ENCODE measurements at places on chromosomes 16 and 17.

GRCh38 chr16:35908942-35909341 is 2449.5 kb downstream of the TP53TG3F start:
- no peak for DNase-seq

- DNase-seq, result peak; percentile 18
Observed at GRCh38 chr16:59611556-59611955, 877.4 kb upstream of the GOT2 start.

GRCh38 chr17:78381601-78382232 is 3.3 kb downstream of the PGS1 start:
- peak; percentile 69 for DNase-seq

- peak; percentile 9 for DNase-seq
Observed at GRCh38 chr17:5629128-5629527, 44.8 kb upstream of the NLRP1 start.

DNA sequence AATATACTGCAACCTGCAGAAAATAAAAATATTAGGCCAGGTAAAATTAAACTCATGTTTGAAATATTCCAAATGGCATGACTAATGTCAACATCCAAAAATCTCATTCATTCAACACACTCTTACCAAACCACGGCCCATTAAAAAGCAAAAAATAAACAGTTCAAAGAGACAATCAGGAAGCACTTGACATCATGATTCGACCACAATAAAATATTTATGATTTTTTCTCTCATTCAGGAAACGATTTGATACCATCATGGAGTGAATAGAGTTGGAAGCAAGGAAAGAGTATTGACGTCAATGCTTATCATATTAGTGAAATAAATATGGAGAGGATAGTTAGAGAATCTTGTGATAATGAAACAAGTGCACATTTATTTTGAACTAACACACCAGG is 354.1 kb downstream of the KCNJ2 start:
- no peak for DNase-seq

DNA sequence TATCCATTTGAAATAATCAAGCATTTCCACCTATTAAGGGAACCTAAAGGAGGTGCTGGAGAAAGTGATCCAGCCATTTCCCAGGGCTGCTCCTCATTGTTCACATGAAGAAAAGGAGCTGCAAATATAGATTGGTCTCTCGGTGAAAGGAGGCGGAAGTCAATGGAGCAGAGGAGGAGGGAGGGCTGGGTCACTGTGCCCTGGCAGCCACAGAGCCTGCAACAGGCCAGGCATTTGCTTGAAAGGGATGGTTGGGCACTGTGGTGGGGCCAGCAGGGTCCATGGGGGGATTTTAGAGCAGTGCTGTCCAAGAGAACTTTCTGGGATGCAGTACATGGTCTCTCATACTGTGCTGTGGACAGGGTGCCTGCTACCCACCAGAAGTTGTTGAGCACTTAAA is 173.2 kb downstream of the CYLD start:
- no peak for DNase-seq

DNA sequence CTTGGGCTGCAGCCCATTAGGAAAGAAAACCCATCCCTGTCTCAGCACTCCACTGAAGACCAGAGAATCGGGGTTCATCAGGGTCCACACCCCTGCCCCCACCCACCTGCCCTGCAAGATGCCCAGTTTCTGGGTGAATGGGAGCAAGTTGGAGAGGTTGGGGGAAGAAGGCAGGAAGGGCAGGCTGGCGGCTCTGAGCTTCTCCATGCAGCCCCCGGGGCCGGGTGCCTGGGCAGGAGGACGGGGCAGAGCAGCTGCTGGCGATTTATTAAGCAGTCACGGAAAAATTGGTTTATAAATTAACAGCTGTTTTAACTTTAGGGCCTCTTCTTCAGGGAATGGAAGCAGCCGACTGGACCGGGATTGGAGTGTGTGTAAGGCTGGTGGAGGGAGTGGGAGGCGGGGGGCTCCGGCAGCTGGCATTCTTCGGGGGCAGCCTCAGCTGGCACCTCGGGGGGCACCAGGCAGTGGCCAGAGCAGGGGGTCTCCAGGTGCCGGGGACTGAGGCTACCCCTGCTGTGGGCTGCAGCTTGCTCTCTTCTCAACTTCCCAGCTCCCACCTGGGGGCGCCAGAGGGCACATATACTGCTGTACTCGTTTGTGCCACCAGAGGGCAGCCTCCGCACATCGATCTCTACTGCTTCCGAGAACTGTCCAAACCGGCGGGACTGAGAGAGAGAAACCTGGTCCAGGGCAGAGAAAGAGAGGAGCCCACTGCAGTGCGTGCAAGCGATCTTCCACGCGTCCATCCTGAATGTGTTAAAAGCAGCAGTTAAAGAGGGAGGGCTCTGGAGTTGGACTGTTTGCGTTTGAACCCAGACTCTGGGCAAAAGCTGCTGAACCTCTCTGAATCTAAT is 5.0 kb upstream of the PPP1R1B start:
- peak; percentile 85 for DNase-seq

DNA sequence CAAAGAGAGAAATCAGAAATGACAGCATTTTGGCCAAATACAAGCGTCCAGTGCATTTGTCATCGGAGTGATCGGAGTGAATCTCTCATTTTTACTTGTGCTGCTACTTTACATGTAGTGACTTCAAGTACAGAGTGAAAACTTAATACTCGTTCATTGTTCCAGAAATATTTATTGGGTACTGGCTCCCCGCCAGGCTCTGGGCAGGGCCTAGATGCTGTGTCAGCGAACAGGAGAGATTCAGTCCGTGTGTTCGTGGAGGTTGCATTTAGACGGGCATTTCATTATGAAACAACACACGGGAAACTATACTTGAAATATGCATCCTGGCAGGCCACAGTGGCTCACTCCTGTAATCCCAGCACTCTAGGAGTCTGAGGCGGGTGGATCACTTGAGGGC is 727.2 kb upstream of the RBFOX1 start:
- DNase-seq, result no peak

DNA sequence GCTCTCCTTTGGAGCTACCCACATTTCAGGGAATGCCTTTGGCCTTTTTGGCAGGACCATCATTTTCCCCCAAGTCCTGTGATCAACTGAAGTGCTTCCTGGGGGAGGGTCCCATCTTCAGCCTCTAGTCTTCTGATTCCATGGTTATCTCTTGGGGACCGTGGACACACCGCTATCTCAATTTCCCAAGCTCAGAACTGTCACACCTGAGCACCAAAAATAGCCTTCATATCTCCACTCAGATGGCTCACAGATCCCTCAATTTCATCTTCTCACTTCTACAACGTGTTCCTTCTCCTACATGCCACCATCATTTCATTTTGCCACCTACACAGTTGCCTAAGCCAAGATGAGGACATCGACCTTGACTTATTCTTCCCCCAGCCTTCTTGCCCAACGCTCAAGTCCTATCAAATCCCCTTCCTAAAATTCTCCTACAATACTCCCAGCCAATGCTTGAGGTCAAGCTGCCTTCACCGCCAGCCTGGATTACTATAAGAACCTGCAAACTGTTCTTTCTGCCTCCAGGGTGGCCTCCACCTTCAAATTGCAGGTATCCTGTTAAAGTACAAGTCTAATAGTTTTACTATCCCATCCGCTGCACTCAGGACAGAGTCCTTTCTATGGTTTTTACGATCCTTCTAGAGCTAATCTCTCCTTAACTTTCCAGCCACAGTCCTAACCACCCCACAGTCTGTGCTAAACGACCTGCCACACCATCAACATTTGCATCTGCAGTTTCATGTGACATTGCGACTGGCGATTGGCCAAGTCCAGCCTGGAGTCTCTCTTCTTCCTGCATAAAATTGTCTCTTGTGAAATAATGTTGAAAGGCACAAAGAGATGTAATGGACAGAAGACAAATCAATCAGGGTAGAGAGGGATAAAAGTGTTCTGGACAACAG is 6.2 kb downstream of the ATP6V0D1 start:
- DNase-seq, result no peak

DNA sequence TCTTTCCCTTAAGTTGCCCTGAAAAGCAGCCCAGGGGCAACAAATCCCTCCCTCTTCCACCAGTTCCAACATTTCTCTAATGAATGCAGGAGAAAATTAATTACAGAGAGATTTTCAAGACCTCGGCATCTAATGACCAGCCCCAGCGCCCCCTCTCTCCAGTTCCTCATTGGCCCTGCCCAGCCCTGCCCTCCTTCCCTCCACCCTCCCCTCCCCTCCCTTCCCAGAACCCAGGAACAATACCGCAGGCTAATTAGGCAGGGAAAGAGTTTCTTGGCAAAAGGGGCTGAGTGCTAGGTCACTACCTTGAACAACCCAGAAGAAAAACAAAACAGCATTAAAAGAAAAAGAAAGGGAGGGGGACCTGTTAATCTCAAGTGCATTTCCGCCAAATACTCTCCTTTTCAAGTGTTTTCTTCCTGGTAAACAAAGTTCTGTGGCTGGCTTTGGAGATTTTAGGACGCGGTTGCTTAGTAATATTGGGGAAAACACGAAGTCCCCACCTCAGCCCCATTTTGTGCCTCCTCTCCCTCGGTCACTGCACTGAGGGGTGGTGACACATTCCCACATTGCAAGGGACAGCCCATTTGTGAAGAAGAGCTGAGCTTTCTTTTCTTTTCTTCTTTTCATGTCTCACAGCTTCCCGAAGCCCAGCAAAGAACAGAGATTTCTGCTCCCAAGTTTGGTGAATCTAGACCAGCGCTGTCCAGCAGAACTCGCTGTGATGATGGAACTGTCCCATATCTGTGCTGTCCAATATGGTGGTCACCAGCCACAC is 215.4 kb downstream of the SOX9 start:
- DNase-seq, result no peak

- DNase-seq, result no peak
Observed at GRCh38 chr17:68595496-68595895, 5.7 kb downstream of the FAM20A start.

DNA sequence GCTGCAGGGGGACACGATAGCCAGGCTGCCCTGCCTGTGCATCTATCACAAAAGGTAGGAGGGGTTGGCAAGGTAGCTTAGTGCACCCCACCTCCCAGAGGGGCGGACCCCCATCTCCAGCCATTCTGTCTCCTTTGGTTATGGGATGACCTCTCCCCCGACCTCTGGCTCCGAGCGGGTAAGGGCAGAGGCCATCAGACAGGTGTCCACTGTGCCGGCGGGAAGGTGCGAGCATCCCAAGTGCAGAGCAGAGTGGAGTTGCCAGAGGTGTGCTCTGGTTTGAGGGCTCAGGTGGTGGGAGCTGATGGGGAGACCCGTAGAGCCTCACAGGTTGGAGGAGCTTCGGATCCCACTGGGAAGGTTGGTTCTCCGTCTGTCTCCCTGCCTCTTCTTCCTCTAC is 11.7 kb downstream of the LDHD start:
- DNase-seq, result no peak

DNA sequence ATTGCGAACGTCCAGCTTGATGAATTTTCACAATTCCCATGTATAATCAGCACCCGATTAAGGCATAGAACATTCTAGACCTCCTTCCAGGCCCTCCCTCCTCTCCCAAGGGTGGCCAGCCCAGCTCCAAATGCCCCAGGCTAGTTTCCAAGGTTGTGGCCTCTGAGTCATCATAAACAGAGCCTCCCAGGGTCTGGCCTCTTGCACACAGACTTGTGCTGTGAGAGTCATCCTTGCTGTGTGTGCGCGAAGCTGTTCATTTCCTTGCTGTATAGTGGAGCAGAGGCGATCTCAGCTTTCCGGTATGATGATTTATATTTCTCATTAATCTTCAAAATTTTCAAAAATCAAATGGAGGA is 20.5 kb upstream of the JPH3 start:
- peak; percentile 99 for DNase-seq

DNA sequence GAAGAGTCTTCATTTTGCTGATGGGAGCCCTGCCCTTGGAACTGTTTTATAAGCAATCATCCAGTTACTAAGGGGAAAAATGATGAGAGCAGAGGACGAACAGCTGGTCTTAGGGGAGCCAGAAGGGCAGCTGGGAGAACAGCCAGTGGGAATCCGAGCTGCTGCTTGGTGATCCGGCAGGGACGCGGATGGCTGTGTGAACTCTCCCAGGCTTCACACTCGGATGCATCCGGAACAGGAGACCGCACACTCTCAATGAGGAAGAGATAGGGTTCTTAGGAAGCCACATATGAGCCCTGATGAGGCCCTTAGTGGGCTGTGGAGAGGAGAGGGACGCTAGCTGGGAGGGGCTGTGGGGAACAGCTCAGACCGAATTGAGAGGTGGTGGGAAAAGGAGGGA is 5.0 kb upstream of the CACNG5 start:
- no peak for DNase-seq

DNA sequence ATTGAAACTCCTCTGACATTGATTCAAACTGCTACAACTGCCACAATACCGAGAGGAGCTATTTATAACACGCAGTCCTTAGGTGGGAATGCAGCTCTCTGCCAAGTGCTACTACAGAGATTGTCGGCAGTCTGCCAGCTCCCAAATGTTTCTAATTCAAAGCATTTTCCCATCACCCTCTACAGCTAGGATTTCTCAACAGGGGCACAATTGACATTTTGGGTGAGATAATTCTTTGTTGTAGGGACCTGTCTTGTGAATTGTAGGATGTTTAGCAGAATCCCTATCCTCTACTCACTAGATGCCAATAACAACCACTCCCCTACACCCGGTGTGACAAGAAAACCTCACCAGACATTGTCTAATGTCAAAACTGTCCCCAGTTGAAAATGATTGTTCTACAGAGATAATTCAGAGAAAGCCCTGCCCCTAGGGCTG is 7.8 kb upstream of the N4BP1 start:
- peak; percentile 78 for DNase-seq

DNA sequence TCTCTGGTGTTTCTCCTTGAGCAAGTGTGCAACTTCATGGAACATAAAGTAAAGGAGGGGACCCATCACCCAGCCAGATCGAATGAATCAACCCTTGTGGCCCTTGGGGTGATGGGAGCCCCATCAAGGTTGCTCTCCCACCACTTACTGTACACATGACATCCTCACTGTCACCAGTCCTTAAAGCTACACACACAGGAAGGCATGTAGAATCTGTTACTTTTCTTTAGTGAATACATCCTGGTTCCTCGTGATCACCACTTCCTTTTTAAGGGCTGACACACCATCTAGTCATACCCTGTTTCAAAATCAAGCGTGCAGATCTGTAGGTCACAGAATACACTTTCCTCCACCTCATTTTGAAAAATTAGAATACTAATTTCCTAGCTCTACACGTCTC is 22.6 kb upstream of the MPHOSPH6 start:
- peak; percentile 87 for DNase-seq
